NCI-H1417 treated with DMSO at 0.1 percent for 48 hours (cell line): ENCODE measurements at places on chromosomes 1 and 21.

GRCh38 chr1:227577500-227577899 lies 14.1 kb downstream of the ZNF678 start:
- no peak for DNase-seq

- peak; percentile 15 for DNase-seq
Measured at GRCh38 chr1:207049974-207050391, 1.0 kb downstream of the YOD1 start.

DNA sequence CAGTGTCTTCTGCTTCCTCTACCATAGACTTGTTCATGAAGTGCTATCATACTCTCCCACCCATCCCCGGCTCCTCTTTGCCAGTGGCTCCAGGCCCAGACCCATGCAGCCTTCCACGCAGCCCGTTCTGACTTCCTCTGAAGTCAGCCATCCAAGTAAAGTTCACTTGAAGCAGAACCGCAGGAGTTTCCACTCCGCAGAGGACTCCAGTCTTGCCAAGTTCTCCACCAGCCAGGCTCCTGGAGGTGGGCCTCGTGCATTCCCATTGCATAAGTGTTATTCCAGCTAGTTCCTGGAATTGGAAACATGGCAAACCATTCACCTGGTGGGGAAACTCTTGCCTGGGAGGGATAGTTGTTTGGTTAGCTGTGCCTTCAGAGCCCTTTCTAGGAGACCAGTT lies 185.1 kb downstream of the PLPP3 start:
- DNase-seq: no peak

DNA sequence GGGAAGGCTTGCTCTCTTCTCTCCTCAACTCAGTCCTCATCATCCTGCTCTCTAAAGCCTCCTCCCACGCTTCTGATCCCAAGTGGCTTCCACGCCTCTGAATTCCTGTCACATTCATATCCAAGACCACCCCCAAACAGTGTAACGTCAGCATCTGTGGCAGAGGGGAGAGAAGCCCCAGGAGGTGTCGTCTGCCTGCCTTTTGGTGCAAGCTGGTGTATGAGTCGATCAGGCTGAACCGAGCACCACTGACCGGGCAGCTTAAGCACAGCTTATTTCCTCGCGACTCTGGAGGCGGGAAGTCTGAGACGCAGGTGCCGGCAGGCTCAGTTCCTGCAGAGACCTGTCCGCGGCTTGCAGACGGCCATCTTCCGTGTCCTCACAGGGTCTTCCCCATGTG lies 123.8 kb upstream of the RAB4A start:
- no peak for DNase-seq

- peak; percentile 63 for DNase-seq
Measured at GRCh38 chr1:33161061-33161681, 20.7 kb downstream of the TRIM62 start.
